Psoas muscle (tissue), 8 donors: ENCODE measurements at places on chromosomes 7 and 10. TPM values are rescaled to one million over a fixed set of nuclear protein-coding genes. Genes with fewer than 3 reads are reported as not detected.

Gene ADGRA1
- total RNA-seq = 0.84 TPM

Gene DOCK1
- total RNA-seq = 6.5 TPM

Gene LIPJ
- total RNA-seq = 0.30 TPM

Gene PON3
- 0.44 TPM for total RNA-seq

DNA sequence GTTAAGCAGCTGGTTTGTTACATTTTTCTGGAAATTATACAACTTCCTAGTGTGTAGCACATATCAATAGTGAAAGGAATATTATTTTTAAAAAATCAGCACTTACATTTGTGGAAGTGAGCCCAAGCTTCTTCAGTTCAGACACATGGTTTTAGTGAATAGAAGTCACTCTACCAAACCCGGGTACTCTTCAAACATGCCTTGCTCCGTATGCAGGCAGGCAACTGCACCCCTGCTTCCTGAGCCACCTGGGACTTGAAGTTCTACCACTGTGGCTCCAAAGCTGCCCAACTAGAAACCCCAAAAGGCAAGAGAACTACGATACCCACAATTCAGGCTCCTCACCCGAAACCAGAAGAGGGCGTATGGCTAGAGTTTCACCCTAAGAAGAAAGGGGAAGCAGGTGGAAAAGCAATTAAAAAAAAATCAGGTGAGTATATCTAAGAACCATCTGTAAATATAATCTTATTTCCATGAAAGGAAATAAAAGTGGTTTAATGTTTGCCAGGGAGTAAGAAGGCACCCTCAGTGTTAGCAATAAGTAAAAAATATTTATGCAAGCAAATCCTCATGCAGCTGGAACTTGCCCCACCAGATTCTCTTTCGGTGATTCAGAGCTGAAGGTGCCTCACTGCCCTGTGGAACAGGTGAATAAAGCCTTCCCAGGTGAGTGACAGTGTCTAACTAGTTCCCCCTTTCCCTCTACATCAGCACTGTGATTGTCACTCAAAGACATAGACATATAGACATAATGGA is at the start of gene MACC1:
Gene MACC1 (minus strand): TSS at position 192 of the 756 bp plus-strand sequence. CDS start 55,522 bp downstream, outside the sequence.
- H3K36me3 ChIP-seq = no peaks in the 10 kb centered on the region
- no peak within 1 kb of the TSS for H3K27ac ChIP-seq
- no peak within 1 kb of the TSS for H3K4me3 ChIP-seq
- H3K4me1 ChIP-seq = no peaks in the 10 kb centered on the region
- no peak for DNase-seq

DNA sequence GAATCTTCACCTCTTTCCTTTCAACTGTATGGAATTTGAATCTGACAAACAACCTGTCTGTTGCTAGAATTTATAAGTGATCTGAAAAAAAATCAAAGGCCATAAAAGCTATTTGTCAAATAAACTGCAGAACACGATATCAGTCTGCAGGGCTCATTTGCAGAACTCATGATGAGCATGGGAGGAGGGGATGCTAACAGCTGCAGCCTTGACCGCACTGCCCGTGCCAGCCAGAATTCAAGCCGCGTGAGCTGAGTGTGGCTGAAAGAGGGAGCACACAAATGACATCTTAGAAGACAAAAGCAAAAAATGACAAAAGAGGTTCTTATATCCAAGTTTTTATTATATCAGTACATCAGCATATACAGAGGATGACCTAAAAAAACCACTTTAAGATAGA is 15.7 kb downstream of the LRRTM3 start:
- H3K4me3 ChIP-seq = no peak overlapping the region
- no peak for DNase-seq
- no peak overlapping the region for H3K27ac ChIP-seq
- no peaks in the 10 kb centered on the region for H3K4me1 ChIP-seq
- H3K36me3 ChIP-seq = no peaks in the 10 kb centered on the region

DNA sequence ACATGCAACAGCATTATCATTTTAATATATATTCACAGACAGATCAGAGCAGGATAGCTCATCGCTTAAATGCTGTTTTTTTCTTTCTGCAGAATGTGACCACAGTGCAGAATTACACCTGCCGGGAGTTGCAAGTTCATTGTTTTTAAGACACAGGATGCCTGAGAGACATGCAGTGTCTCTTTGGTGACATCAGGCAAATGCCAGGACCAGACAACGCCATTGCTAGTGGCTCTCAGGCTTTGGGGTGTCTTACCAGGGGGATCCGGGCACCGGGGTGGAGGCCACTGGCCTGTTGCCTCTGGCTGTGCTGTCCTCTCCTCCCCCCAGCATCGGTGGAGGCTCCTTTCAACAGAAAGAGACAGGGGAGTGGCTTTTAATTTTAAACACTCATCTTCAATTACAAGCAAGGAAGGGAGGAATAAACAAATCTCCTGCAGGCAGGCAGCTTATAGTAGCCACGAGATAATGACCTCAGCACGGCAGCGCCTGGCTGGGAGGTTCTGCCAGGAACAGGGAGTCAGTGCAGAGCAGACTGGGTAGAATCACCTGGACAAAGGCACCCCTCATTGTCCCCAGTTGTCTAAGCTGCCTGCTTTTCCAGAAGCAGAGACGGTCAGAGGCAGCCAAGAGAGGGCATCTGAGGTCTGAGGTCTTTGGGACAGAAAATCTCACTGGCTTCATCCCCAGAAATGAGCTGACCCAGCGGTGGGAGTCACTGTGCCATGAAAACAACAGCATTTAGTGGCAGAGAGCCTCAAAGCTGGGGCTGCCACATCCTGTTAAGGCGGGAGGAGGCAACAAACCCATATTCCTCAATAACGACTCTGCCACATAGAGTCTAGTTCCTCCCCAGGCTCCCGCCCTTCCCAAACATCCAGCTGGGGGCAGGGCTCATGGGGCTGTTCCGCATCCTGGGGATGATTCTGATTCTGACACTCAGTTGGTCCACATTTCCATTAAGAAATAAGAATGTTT is 148.4 kb downstream of the TCERG1L start:
- no peak overlapping the region for H3K4me3 ChIP-seq
- H3K4me1 ChIP-seq = no peaks in the 10 kb centered on the region
- H3K27ac ChIP-seq = no peak overlapping the region
- DNase-seq = no peak

DNA sequence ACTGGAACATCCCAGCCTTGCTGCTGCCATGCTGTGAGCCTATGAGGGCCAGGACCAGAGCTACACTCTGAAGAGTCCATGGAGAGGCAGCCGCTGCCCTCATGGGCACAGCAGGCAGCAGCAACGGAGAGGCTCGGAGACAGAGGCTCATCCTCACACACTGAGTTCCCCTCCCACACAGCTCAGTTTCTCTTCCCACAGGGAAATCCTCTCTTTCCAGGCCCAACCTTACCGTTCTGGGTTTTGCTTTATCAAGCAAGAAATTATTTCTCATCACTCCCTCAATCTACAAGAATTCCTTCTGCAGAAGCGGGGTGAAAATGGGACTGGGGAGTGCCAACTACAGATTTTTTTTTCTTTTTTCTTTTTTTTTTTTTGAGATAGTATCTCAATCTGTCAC is 36.6 kb downstream of the GOLGA7B start:
- no peaks in the 10 kb centered on the region for H3K4me1 ChIP-seq
- no peak overlapping the region for H3K4me3 ChIP-seq
- no peaks in the 10 kb centered on the region for H3K27me3 ChIP-seq
- no peaks in the 10 kb centered on the region for H3K36me3 ChIP-seq
- no peak overlapping the region for H3K27ac ChIP-seq

- no peak overlapping the region for H3K4me3 ChIP-seq
- no peak for DNase-seq
- H3K36me3 ChIP-seq = no peaks in the 10 kb centered on the region
- no peaks in the 10 kb centered on the region for H3K27me3 ChIP-seq
Observed at GRCh38 chr7:112058686-112059085, 147.5 kb downstream of the DOCK4 start.

- H3K4me1 ChIP-seq = peaks cover 7% of the 10 kb centered on the region
- no peaks in the 10 kb centered on the region for H3K36me3 ChIP-seq
- H3K27ac ChIP-seq = peak overlapping the region; percentile 82
- H3K4me3 ChIP-seq = peak overlapping the region; percentile 84
Observed at GRCh38 chr7:10973942-10974911, 555 bp downstream of the PHF14 start.

GRCh38 chr10:69681436-69681835 is 51.4 kb downstream of the FAM241B start:
- peaks cover 11% of the 10 kb centered on the region for H3K4me1 ChIP-seq
